Activated naive CD8-positive, alpha-beta T cell treated with anti-CD3 and anti-CD28 coated beads, Interleukin-2, amount 50 U/mL, for 24 hours (primary cell): ENCODE measurements at places on chromosomes 3 and 15.

DNA sequence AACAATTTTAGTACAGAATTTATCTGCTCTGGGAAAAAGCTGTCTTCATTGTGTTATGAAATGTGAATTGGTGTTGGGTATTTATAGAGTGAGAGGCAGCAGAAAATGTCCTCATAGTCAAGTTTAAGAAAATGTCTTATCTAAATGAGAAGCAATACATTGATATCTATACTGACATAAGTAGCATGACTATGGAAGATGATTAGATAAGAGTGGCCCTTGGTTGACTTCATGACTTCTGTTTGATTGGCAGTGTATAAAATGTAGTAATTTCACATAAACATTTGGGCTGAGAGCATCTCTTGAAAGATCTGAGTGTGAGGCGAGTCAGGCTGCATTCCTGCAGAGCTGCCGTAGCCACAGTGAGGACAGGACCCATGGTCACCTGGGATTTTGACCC lies 19.4 kb downstream of the MCTP2 start:
- no peak for DNase-seq

GRCh38 chr15:79290642-79291275 lies 8.2 kb downstream of the ANKRD34C start:
- no peak for DNase-seq

DNA sequence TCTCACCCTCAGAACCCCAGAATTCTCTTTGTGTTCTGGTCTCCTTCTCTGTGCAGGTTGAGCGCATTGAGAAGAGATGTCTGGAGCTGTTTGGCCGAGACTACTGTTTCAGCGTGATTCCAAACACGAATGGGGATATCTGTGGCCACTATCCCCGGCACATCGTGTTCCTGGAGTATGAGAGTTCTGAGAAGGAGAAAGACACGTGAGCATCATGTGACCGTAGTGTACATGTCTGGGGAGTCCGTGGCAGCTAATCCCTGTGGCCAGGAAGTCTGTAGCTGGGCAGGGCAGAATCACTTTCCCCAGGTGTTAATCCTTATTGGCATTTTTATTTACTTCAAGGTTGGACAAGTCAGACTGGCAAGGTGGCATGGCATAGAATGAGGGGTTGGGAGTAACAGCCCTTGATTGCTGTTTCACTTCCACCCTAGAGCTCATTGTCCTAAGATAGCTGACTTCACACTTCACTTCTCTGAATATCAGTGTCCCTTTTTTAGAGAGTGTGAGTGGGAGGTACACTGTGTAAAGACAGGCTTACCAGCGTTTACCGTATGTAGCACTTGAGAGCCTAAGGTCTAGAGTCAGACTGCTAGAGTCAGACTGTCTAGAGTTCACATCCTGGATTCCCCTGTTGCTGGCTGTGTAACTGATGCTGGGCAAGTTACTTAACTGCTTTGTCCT lies 4.4 kb downstream of the MTMR14 start:
- DNase-seq: no peak

DNA sequence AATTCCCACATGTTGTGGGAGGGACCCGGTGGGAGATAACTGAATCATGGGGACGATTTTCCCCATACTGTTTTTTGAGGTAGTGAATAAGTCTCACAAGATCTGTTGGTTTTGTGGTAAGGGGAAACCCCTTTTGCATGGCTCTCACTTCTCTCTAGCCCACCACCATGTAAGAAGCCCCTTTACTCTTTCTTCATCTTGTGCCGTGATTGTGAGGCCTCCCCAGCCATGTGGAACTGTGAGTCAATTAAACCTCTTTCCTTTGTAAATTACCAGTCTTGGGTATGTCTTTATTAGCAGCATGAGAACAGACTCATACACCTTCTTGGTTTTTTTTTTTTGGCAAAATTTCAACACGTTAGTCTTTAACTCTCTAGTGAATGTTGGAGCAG lies 18.1 kb downstream of the ARL8B start:
- DNase-seq: no peak

- DNase-seq: no peak
These were observed 127.1 kb upstream of the SMAD3 start for GRCh38 chr15:66938114-66938830.

- DNase-seq: no peak
These were observed 56.2 kb downstream of the ABHD2 start for GRCh38 chr15:89144491-89144890.

- DNase-seq: no peak
These were observed 5.7 kb upstream of the CNTN6 start for GRCh38 chr3:1087066-1087560.

DNA sequence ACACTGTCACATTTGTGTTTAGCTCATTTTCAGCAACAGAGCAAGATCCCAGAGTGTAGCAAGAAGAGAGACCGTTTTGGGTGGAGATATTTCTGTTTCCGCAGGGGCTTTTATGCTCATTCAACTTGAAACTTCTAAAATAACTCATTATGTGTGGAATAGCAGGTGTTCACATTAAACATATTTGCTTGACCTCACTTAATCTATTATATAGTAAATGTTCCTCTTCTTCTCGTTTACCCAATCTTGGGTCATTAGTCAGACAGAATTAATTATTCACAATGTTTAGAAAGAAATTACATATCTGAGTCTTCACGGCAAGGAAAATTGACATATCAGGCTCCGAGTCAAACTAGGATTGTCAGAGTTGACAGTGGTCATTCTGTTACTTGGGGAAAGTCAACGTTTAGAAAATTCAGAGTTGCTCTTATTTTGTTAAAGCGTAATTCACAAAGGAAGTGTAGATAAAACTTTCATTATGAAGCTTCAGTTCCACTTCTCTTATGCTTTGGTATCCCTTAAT lies 222.9 kb downstream of the TPRG1 start:
- DNase-seq: no peak

GRCh38 chr3:144344925-144345548 lies 373.4 kb downstream of the DIPK2A start:
- DNase-seq: no peak

GRCh38 chr3:142209655-142210054 lies 15.7 kb downstream of the GK5 start:
- no peak for DNase-seq

DNA sequence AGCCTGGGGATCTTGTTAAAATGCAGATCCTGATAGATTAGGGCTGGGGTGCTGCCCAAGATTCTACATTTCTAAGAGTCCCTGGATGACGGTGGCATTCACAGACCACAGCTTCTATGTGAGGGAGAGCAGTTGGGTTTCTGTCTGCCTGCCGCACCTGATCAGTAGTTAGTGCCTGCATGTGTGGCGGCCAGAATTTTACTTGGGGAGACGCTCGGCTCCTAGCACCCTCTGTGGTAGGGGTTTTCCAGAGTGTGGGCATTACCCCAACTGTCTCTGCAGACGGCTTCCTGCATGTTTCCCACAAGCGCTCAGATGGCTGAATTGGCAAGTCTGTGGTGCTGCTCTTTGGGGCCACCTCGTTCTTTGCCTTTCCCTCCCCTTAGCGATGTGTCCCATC lies 8.3 kb downstream of the GHRL start:
- peak; percentile 28 for DNase-seq

- no peak for DNase-seq
These were observed 8.5 kb upstream of the UBXN7 start for GRCh38 chr3:196440696-196441095.

DNA sequence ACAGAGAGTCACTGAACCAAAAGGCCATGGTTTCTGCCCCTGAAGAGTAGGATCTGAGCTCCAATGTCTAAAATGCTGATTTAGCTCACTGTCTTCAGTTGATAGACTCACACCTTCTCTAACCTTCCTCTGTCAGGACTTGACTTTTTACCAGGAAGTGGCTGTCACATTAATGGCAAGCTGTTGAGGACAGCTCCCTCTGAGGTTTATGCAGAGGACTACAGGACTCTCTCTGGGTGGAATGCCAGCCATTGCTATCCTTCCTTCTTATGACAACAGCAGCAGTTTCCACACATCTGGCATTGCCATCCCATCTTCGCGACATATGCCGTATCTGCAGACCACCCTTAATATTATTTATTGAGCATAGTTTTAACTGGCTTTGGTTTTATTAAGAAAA lies 103.8 kb upstream of the PRICKLE2 start:
- no peak for DNase-seq

DNA sequence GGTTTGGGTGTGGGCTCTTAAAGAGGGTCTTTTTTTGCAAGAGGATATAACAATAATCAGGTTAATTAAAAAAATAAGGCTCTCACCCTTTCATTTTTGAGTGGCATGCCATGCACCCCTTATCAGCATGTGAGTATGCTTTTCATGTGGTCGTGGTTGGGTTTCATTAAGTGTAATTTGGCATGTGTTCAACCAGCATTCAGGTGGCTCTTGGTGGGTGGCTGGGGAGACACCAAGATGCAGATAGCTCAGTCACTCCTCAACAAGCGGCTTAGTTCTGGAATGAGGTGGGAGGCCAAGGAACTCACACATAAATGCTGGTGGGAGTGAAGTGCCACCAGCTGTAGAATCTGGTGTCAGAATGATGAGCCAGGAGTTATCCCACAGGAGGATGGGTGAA lies 66.8 kb downstream of the FLNB start:
- DNase-seq: peak; percentile 10

DNA sequence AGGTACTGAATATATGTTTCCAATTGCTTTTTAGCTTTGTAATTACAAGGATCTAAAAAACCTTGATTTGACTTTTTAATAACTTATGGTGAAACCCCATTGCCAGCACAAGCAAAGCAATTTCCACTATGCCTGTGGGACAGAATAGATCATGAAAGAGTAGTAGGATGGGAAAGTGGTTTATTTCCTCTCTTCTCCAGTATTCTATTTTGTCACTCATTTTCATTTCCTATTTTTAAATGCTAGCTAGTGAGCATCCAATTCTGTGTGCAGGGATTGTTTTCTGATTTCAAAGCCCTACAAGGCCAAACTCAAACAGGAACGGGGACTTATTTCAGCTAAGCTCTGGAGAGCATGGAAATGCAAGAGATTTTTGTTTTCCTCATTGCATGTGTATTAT lies 132.0 kb upstream of the TGFBR2 start:
- DNase-seq: no peak

DNA sequence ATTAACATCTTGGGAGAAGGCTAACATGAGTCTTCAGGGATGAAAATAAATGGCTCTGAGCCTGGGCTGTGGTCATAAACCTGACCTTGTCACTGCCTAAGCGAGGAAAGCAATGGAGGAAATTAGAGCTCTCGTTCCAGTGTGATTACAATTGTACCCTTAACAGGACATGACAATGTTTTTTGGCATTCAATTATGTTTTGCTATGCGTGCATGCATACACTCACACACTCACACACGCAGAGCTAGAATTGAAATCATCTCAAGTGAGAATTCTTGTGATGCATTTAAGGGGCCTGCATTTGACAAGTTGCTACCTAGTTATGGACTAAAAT lies 24.1 kb downstream of the ZNF80 start:
- no peak for DNase-seq

GRCh38 chr3:52847241-52847640 lies 12.4 kb upstream of the MUSTN1 start:
- DNase-seq: no peak

DNA sequence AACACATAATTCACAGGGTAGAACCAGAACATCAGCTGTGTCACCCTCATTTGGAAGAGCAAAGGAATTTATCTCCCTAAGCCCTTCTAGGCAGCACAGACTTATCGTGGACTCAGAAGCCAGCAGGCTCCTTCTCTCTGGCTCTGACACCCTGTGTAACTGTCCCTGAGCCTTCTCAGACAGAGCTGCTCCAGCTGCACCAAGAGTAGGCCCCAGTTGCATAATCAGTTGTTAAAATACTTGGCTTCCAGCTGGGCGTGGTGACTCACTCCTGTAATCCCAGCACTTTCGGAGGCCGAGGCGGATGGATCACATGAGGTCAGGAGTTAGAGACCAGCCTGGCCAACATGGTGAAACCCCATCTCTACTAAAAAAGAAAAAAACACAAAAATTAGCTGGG lies 49.4 kb upstream of the ACVR2B start:
- no peak for DNase-seq

- no peak for DNase-seq
These were observed 461.3 kb upstream of the NAALADL2 start for GRCh38 chr3:174397848-174398247.

GRCh38 chr15:66858423-66859207 lies 156.6 kb downstream of the SMAD6 start:
- DNase-seq: no peak
